ENCODE measurements at places on chromosomes 13 and 19.

- DNase-seq, result no peak
Measured at GRCh38 chr13:73955977-73956500, 178.2 kb downstream of the KLF12 start.

- no peak for DNase-seq
Measured at GRCh38 chr13:21361706-21362105, 97.4 kb downstream of the ZDHHC20 start.

DNA sequence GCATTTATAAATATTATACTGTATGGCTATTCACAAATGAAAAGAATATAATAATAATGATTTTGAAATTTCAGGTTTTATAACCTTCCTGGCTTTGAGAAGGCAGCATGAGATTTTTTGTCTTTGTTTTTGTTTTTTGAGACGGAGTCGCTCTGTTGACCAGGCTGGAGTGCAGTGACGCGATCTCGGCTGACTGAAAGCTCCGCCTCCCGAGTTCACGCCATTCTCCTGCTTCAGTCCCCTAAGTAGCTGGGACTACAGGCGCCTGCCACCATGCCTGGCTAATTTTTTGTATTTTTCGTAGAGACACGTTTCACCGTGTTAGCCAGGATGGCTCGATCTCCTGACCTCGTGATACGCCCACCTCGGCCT is 64.1 kb downstream of the ZNF429 start:
- DNase-seq, result peak; percentile 22

DNA sequence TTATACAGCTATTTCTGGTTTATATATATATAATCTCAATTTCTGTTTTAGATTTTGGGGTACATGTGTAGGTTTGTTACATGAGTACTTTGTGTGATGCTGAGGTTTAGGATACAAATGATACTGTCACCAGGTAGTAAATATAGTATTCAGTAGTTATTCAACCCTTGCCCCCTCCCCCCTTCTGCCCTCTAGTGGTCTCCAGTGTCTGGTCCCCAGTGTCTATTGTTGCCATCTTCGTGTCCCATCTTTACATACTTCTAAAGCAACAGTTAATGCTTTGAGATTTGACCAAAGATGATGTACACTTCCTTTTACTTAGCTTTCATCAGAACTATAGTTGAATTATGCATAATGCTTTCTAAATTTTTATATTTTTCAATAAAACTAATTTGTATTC is 1623.4 kb upstream of the PRR20A start:
- no peak for DNase-seq

DNA sequence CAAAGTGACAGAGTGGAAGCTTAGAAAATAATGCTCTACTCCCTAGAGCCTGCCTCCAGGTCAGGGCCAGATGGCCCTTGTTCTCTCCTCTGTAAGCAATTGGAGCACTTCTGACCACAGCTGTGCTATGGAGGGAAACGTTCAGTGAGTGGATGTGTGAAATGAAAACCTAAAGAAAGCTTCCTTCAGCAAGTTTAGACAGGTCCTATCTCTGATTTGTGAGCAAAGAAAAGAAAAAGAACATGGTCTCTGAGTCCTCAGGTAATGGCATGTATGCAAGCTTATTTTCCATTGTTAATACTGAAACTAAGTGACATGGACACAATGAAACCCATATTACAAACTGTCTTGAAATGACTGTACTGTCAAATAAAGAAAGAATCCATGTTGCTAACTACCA is 1486.8 kb downstream of the EFNB2 start:
- no peak for DNase-seq

DNA sequence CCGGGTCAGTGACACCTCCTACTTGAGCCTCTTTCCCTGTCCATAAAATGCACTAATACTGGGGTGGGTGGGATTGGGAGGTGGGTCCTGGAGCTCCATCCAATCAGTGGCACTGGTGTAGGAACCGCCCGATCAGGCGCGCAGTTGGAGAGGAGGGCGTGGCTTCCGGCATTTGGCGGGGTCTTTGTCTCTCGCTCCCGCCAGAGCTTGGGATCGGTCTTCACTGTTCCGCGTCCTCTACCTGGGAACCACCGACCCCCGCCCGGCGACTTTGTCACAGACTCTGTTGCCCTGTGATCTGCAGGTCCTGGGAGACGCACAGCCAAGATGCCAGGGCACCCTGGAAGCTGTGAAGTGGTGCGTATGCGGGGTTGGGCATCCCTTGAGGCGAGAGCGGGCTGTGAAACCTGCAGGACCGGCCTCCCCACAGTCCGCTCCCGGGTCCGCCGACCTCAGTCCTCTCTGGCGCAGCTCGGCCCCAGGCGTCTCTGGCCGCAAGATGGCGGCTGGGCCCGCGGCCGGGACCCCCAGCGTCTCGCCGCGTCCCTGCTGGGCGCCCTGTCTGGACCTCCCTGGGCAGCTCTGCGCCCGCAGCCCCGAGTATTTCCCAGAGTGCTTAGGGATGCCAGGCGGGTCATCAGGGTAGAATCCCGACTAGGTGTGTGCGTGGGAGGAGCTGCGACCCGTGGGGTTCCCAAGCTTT is 41.6 kb upstream of the ZNF730 start:
- DNase-seq, result peak; percentile 62

GRCh38 chr13:76848596-76848995 is 37.6 kb downstream of the KCTD12 start:
- no peak for DNase-seq

GRCh38 chr13:33249894-33250293 is 35.7 kb downstream of the STARD13 start:
- no peak for DNase-seq

DNA sequence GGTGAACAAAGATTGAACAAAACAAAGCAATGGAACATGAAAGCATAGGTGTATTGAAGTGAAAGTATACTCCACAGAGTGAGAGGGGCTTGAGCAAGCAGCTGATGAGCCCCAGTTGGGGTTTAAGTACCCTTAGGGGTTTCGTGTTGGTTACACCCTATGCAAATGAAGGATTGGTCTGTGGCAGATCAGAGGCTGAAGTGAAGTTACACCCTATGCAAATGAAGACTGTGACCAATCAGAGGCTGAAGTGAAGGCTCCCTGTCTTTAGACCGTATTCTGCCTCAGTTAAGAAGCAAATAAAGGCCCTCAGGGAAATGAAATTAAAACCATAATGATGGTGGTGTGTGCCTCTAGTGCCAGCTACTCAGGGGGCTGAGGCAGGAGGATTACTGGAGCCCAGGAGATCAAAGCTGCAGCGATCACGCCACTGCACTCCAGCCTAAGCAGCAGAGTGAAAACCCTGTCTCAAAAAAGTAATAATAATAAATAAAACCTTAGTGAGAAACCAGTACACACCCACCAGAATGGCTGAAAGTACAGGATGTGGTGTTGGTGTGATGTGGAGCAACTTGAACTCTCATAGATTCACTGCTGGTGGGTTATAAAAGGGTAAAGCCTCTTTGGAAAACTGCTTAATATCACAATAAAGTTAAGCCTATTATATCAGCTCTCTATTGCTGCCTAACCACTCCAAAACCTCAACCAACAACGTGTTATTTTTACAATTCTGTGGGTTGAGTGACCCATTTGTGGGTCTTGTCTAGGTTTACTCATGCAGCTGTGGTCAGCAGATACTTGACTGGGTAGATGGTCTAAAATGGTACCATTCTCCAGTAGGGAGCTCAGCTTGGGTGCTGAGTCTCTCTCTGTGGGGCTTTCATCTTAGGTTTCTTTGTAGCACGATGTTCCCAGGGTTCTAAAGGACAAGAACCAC is 12.8 kb upstream of the UPF3A start:
- DNase-seq, result peak; percentile 69

DNA sequence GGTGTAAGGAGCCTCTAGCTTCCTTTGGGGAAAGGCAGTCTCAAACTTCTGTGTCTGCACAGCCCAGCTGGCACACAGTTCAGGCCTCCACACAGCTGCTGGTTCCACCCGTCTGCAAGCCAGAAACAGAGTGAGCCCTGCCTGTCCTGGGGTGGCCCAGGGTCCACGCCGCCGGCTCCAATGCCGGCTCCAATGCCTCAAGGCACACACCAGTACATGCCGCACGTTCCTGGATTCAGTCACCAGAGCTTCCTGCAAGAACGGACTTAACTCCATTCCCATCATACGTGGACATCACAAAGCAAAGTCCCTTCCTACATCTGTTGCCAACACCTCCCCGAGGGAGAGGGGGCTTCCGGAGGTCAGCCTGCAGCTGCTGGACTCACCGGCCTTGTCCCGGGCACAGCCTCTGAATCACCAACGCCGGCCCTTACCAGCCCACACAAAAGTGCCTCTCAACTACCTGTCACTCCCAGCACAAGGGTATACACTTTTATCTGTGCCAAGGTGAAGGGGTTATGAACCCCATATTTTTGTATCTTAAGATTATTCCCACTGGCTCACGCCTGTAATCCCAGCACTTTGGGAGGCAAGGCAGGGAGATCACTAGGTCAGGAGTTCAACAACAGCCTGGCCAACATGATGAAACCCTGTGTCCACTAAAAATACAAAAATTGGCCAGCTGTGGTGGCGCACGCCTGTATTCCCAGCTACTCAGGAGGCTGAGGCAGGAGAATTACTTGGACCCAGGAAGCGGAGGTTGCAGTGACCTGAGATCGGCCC is 8.5 kb downstream of the SH3GL1 start:
- DNase-seq, result no peak

DNA sequence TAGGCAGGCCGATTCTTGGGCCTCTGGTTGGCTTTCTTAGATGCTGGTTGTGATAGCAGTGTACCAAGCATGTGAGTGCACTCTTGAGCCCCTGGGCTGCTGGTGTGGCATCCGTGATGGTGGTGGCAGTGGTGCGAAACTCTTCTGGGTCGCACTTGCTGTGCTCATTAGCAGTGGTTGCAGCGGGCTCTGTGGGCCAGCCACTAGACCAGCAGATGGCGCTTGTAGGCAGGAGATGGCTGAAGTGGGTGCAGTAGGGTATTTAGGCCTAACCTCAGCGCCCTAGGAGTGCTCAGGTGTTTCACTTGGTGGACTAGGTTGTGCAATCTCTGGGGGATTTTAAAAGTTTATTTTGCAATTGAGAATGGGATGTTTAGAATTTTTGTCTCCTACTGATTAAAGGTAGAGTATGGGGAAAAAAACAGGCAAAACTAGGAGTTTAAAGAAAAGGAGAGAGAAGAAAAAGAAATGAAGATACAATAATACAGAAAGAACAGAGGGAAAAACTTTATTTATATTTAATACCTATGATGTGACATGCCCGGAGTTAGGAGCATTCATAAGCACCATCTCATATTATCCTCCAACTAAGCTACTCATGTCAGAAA is 4.3 kb upstream of the ZNF17 start:
- DNase-seq, result peak; percentile 59

- DNase-seq, result no peak
Measured at GRCh38 chr19:42558450-42559150, 30.3 kb upstream of the CEACAM1 start.

- DNase-seq, result no peak
Measured at GRCh38 chr13:96821381-96821780, 172.9 kb downstream of the OXGR1 start.
